ENCODE measurements at places on chromosomes 4 and X.

DNA sequence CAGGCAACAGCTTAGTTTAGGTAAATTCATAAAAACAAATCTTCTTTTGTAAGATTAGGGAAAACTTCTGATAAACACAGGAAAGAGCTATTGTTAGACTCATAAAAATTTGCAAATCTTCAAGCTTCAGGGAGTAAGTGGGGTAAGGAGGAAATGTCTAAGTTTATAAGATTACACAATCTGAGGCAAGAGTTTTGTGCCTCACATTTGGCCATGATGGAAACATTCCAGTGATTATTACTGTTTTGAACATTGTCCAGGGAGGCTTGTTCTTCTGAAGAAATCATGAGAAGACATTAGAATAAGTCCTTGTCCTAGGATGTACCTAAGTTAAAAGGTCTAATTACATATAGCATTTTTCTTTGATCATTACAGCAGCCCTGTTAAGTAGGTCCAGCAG is 72.8 kb downstream of the MAOB start:
- DNase-seq = no peak

DNA sequence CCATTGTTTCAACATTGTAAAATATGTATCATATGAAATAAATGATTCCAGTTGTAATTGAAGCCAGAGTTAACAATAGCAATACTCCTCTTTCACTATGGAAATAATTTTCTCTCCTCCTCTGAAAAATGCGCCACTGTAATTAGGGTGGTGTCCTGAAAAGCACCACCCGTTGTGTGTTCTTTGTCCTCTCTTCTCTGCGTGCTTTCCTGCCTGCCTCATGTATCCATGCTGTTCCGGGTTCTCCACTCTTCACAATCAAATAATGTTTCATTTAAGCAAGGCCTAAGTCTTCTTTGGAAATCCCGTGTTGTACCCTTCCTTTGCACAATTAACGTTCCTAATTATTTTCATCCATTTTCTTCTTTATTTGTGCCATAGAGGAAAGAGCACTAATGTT is 293.3 kb downstream of the ADGRL3 start:
- DNase-seq = no peak

GRCh38 chr4:111628437-111628836 is 516.8 kb upstream of the FAM241A start:
- peak; percentile 18 for DNase-seq

DNA sequence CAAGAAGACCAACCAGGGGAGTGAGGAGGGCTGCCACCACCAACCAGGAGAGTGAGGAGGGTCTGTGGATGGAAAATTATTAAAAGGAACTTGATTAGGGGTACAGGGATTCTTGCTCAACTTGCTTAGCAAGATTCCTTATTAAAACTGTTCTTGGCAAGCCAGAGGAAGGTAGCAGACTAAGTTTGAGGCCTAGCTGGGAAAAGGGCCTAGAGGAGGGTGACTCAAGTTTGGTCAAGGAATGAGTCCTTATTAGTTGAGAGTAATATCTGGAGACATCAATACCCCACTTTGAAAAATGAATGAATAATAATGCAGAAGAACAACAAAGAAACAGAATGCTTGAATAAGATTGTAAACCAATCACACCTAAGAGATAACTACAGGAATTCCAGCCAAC is 612.4 kb upstream of the ZFP42 start:
- no peak for DNase-seq

GRCh38 chrX:154890990-154891639 is 5.0 kb downstream of the F8A1 start:
- no peak for DNase-seq

GRCh38 chr4:78149751-78150542 is 92.8 kb downstream of the FRAS1 start:
- DNase-seq = no peak

DNA sequence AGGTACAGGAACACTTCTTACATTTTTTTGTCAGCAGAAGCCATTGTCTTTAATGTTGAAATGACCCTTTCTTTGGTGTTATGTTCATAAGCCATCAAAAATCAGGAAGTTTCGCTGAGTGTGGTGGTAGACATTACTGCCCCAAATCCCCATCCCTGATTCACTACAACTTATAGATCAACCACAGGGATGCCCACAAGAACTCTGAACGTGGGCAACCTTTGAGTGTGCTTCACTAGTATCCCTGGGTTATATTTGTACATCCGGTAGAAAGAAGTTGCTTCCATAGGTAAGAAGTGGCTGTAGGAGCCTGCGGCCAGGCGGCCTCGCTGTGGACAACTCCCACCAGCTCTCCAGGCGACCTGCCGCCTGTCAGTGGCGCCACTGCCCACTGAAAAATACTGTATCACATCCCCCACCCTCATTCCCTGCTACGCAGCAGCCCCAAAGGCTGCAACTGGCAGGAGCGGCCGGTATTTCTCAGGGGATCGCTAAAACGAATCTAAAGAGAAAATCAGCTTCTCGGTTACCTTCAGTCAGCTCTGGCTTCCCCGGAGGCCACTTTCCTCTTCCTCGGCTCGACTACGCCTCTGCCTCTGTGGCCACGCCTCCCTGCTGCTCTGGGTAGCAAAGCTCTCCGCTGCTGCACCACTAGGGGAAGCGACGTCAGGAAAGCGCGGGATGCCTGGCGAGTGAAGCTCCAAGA is 13.9 kb upstream of the ETDC start:
- DNase-seq = no peak

GRCh38 chr4:6427439-6428090 is 44.8 kb downstream of the PPP2R2C start:
- no peak for DNase-seq
